Vagina (tissue), 2 donors: ENCODE measurements at places on chromosomes 4 and X. TPM values are rescaled to one million over a fixed set of nuclear protein-coding genes. Genes with fewer than 3 reads are reported as not detected.

Gene PALLD
- total RNA-seq: 229 TPM

Gene STBD1
- total RNA-seq: 7.6 TPM

Gene SGMS2
- 66.5 TPM for total RNA-seq

GRCh38 chr4:186939766-186940165, 216.1 kb upstream of the FAT1 start:
- no peak for DNase-seq

Gene TIMM17B
- total RNA-seq: 43.5 TPM

Gene RHOH
- 2.9 TPM for total RNA-seq

DNA sequence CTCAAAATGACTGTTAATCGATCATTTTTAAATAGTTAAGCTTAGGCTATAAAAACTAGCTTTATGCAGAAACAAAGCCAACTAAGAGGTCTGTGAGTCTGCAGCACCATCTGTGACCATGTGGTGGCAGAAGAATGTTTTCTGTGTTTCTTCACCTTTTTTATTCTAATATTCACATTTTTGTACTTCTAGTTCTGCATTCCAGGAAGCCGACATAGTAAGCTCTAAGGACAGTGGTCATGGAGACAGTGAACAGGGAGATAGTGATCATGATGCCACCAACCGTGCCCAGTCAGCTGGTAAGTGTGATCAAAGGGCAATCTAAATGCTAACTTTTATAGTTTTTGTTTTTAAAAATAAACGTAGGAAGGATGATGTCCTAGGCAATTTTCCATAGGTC, 5.6 kb downstream of the PCDH10 start:
- DNase-seq: no peak

GRCh38 chr4:185847352-185848097, 35.5 kb upstream of the SORBS2 start:
- no peak for DNase-seq

GRCh38 chrX:101729986-101730385, 70.3 kb upstream of the ARMCX2 start:
- no peak for DNase-seq

Gene UGT2A1
- total RNA-seq: not detected
